ENCODE measurements at places on chromosomes 5 and 9. TPM values are rescaled to one million over a fixed set of nuclear protein-coding genes. Genes with fewer than 3 reads are reported as not detected.

PCDHGA11 gene
- total RNA-seq, result 1.9 TPM

KCNIP1 gene
- not detected for total RNA-seq

CDHR2 gene
- total RNA-seq, result not detected

RAB3C gene
- 1.8 TPM for total RNA-seq

ARID3C gene
- total RNA-seq, result not detected

Data from esophagus mucosa (tissue), 1 donor.